Body of pancreas (tissue), 4 donors: ENCODE measurements at places on chromosomes 6 and 20. TPM values are rescaled to one million over a fixed set of nuclear protein-coding genes. Genes with fewer than 3 reads are reported as not detected.

MAVS gene
- total RNA-seq: 21.5 TPM

ZNF334 gene
- 11.2 TPM for total RNA-seq

SSTR4 gene
- total RNA-seq: not detected

PPP1R3G gene
- not detected for total RNA-seq

HACE1 gene
- total RNA-seq: 13.5 TPM
